NCI-H2081 treated with DMSO at 0.1 percent for 48 hours (cell line): ENCODE measurements at places on chromosomes 5 and 9.

DNA sequence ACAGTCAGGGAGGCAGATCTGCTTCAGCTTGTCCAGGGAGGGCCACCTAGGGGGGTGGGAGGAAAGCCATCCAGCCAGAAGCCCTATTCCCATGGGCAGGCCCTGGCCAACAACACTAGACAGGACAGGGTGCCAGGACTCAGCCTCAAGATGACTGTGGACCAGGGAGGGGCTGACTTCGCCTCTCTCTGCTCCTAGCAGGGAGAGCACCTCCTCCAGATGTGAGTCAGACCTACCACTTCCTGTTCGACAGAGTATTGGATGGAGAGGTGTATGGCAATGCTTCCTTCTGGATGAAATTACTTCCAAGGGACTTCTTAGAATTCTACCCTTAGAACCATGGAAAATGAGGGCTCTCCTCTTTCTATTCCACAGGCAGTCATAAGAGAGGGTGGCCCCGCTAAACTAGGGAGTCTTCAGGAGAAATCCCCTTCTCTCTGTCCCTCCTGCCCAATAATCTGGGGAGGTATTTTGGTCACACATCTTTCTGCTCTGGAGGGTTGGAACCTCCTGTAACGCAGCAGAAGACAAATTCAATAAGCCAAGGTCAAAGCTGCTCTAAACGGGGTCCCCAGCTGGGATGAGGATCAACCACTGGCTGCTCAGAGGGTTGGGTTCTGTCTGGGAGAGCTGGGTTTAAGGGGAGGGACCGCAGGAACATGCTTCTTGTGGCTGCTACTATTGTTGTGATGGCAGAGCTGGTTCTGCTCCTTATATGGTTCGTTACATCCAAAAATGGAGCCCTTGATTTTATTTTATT, 23.2 kb upstream of the RCL1 start:
- DNase-seq = no peak

GRCh38 chr9:107309271-107309670, 26.2 kb downstream of the RAD23B start:
- no peak for DNase-seq

DNA sequence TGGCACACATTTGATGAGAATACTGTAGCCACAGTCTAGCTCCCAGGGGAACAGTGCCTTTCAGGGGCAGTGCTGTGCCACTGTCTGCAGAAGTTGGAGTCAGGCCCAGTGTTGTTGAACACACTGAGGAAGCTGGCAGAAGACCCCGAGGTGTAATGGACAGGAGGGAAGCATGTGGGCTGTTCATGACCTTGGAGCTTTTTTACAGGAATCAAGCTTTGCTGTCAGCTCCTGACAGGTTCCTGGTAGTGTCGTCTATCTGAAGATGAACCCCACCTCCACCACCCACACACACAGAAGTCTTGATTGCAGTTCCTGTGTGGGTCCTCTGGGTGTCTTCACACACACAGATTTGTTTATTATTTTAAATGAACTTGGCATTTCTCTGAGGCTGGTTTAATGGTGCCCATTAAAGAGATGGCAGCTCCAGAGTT, 40.3 kb upstream of the TNFAIP8 start:
- no peak for DNase-seq

DNA sequence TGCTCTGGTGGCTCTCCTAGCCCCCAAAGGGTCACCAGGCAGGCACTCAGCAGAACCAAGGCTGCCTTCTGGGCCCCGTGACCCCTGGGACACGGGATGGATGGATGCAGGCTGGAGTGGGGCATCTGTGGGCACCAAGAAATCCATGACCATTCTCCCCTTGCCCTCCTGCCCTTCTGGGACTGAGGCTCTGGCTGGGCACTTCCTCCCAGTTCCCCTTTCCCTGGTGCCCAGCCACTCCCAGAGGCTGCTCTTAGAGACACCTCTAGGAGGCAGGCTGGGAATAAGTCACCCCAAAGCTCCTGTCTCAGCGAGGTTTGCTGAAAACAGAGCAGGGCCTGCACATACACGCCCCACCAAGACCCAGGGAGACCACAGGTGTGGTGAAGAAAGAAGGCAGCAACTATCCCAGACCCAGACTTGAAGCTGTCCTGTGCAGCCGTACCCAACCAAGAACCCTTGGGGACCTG, 943 bp downstream of the STING1 start:
- no peak for DNase-seq

DNA sequence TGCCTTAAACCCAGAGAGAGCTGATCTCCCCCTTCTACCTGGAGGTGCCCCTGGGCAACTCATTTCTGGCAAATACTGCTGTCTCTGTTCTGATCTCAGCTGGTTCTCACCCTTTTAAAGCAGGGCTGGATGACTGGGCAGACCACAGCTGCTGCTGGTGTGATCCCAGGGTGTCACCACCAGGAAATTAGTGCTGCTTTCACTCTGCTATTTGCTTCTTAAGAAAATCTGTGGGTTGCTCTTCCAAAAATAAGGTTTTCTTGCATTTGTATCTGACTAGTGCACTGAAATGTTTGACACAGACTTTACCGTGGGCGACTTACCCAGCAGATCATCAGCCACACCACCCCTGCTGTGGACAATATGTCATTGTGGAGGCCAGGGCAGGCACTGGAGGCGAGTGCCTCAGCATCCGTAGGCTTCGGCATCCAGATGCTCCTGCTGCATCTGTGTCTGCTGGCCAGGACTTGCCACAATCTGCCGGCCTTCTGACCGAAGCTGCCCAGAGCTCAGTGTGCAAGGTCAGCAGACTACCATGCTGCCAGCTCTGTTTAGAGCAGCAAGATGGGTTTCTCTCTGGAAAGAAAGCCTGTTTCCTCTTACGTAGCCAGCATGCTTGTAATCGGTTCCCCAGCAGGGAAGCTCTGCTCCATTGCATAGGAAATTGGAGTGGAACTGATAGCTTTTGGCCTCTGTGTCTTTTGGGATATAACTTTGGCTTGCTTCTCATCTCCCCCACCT, 13.6 kb downstream of the ARHGAP26 start:
- DNase-seq = no peak

GRCh38 chr9:34069831-34070230, 21.1 kb upstream of the UBAP2 start:
- DNase-seq = no peak

- no peak for DNase-seq
Observed at GRCh38 chr9:128481561-128481960, 23.0 kb upstream of the GLE1 start.
